Ammon's horn (tissue), 1 donor: ENCODE measurements at places on chromosomes 16 and 17.
A peak's percentile ranks its signal among the peaks of the same experiment; 100 is the strongest.

DNA sequence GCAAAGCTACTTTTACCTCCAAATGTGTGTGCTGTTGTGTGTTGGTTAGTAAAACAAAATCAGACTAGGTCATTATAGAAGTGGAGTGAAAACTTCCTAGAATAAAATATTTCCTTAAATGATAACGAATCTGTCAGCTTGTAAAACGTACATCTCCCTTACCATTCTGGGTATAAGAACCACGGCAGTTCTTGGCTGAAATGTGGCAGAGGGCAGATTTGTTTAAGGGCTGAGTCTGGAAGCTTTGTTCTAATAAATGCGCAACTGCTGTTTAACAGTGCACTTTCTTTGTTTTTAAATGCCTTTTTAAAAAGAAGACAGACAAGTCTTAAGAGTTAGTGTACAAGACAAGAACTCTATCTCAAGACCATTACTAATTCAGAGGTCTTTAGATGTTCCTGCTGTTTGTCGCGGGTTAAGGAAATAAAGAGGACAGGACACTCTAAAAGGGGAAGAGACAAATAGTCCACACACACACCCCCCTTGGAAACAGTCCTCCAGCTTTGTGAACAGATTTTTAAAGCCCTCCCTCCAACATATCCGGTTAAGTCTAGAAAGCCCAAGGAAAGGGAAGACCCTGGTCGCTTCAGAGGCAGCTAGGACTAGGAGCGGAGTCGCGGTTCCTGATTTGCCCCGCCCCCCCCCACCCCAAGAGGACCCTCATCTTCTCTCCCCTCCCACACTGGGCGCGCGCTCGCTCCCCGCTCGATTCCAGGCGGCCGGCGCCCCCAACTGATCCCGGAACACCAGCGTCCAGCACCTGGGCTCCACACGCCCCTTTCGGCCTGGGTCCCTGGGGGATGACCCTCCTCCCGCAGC, 658 bp downstream of the SYNRG start:
- DNase-seq = peak; percentile 35

- no peak for DNase-seq
Measured at GRCh38 chr17:12046786-12047185, 26.1 kb downstream of the MAP2K4 start.

GRCh38 chr17:5211458-5211857, 19.8 kb upstream of the ZNF594 start:
- DNase-seq = no peak

DNA sequence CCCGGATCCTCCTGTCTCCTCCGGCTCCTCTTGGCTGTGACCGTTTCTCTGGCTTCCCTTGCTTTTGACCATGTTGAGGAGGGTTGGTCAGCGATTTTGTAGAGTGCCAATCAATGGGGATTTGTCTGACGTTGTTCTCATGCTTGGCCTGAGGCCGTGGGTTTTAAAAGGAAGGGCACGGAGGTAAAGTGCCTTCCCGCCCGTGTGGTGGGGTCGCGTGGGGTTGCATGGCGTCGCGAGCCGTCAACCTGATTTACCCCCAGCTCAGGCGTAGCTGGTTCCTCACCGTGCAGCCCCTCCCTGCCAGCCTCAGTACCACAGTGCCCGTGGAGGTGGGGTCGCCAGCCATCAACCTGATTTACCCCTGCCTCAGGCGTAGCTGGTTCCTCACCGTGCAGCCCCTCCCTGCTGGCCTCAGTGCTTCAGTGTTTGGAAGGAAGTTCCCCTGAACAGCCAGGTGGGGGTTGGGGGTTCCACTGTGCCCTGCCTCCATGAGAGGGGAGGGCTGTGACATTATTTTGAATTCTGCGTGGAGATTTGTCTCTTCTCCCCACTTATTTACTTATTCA, 5.0 kb downstream of the TPSAB1 start:
- no peak for DNase-seq

DNA sequence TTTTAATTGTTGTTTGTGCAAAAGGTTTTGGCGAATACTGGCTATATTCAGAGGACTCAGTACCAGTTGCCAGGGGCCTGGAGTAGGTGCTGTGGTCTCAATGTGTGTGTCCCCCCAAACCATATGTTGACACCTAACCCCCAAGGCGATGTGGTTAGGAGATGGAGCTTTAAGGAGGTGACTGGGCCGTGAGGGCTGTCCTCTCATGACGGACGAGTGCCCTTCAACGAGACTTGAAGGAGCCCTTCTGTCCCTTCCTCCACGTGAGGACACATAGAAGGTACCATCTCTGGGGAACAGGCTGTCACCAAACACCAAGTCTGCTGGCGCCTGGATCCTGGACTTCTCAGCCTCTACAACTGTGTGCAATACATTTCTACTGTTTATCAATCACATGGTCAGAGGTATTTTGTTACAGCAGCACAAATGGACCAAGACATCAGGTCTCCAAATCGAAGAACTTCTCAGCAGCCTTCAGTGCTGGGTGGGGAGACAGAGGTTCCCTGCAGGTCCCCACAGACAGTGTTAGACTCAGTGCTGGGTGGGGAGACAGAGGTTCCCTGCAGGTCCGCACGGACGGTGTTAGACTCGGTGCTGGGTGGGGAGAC, 24.8 kb upstream of the METRNL start:
- DNase-seq = no peak

DNA sequence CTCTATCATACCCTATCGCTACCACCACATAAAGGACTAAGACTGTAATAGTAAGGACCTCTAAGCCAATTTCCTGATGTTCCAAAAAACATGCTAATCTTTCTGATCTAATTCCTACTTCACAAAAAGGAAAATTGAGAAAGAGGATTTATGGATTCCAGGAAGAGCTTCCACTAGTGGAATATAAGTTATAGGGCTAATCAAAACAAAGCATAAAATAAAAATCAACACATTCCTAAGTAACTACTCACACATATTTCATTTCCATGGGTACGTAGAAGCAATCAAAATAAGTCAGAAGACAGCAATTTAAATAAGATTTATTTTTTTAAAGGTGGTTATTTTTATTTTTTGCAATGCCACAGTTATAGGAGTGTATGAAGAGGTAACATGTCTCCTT, 12.4 kb downstream of the CCDC43 start:
- DNase-seq = no peak

GRCh38 chr17:65191811-65192740, 54.9 kb downstream of the RGS9 start:
- DNase-seq = no peak

GRCh38 chr17:6303664-6304063, 131.3 kb downstream of the AIPL1 start:
- DNase-seq = no peak

- no peak for DNase-seq
Measured at GRCh38 chr17:21174713-21175112, 39.2 kb downstream of the TMEM11 start.
